ENCODE measurements at places on chromosomes 7 and 10.

DNA sequence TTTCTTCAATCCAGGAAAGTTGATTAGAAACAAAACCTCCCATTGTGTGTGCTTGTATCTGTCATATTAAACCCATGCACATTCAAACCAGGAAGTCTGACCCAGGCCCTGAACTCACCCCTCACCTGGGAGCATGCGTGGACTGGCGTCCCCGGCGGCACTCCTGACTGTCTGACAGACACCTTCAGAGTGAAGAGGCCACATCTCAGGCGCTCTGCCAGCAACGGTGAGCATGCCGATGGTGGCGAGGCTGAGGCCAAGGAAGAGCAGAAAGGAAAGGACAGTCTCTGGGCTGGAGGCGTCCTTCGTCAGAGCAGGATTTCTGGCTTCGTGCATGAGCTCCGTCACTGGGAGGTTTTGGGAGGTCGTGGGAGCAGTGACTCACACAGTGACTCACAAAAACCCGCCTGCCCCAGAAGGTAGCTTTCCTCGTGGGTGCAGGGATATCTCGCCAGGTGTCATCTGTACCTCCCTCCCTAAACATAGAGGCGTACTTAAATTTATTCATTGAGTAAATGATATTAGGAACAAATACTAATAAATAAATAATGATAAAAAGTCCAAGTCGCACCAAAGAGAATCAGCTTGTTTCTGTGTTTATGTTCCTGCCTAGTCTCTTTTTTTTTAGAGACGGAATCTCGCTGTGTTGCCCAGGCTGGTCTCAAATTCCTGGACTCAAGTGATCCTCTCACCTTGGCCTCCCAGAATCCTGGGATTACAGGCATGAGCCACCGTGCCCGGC, 13.5 kb downstream of the IQCE start:
- no peak for DNase-seq

- DNase-seq, result no peak
These were observed 91.0 kb downstream of the MYL10 start for GRCh38 chr7:101537935-101538595.

GRCh38 chr10:72784551-72785351, 92.8 kb downstream of the MCU start:
- DNase-seq, result no peak

GRCh38 chr10:120069700-120070099, 177.2 kb downstream of the SEC23IP start:
- peak; percentile 22 for DNase-seq

DNA sequence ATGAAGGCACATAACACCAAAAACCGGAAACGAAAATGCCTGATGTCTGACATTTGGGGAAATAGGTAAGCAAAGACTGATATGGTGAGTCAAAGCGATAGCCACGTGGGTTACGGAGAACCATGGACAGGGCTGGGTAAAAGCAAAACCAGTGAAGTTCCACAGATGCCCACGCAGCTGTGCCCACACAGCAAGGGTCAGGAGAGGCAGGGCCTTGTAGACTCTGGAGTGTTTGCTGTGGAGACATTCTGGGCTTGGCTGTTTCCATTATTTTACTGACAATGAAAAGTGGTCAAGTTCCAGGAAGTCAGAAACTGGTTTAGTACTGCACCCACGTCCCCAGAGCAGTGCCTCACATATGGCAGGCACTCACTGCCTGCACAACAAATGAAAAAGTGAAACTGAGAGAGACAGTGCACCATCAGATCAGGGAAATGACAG, 148.7 kb downstream of the ZMYND11 start:
- DNase-seq, result no peak

GRCh38 chr10:102409604-102410428, 8.8 kb downstream of the PSD start:
- DNase-seq, result no peak

DNA sequence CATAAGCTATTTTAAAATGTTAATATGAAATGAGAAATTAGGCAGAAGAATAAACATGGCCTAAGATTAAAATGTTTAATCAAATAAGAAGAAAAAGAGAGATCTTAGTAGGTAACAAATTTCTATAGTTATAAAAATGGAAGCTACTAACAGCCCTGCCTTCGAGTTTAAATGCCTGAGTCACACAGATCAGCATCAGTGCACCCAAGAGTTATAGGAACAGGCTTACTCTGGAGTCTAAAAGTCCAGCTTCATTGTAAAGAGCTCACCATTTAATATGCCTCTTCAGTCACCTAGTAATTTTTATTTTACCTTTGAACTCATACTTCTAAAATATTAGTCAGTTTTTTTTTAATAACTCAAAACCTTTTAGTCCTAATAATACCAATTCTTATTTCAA, 52.6 kb downstream of the BRI3 start:
- no peak for DNase-seq

DNA sequence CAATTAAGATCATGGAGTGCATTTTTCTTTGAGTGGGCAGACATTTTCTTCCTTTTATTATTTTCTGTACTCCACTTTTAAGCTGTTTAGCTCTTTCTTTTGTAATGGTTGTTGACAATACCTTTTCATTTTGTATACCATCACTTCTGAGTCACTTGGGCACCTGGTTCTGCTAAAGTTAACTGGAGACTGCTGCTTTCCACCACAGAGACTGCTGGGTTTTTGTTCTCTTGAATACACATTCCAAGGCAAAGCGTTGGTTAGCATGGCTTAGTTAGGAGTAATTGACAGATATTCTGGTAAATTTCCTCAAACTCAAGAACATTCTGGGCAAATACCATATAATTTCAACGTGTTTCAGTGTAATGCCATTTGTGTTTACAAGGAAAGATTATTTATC, 541.9 kb upstream of the CELF2 start:
- DNase-seq, result no peak

- peak; percentile 84 for DNase-seq
These were observed 11.6 kb upstream of the HNRNPF start for GRCh38 chr10:43420369-43421200.

DNA sequence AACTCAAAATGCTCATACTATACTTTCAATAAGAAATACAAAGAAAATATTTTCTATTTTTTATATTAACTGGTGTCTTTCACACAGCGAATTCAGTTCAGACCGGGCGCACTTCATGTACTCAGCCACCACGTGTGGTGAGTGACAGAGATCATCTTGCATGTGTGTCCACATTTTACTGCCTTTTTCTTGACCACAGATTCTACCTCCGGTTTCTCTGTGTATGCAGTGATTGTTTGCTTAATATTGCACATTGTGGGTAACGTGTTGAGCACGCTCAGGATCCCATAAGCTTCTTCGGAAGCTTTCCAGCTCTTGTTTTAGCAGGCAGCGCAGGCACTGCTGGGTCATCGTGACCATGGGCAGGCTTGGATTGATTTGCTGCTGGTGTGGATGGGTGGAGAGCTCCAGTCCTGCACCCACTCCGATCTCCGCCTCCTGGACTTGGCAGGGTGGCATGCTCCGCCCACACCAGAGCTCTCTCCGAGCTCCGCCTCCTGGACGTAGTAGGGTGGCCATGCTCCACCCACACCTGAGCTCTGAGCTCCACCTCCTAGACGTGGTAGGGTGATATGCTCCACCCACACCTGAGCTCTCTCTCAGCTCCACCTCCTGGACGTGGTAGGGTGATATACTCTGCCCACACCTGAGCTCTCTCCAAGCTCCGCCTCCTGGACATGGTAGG, 253.3 kb downstream of the DIP2C start:
- DNase-seq, result peak; percentile 33

- no peak for DNase-seq
These were observed 91.0 kb upstream of the COL1A2 start for GRCh38 chr7:94303695-94304094.

GRCh38 chr10:116728526-116729096, 13.8 kb downstream of the HSPA12A start:
- DNase-seq, result no peak

DNA sequence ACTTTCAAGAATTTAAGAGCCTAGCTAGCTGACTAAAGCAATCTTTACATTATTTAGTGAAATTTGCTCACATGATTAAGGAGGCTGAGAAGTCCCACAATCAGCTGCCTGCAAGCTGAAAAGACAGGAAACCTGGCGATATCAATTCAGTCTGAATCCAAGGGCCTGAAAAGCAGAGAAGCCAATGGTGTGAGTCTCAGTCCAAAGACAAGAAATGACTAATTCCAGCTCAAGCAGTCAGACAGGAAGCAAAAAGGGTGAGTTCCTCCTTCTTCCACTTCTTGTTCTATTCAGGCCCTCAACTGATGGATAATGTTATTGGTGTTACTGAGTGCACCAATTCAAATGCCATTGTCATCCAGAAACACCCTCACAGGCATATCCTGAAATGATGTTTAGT, 1231.6 kb upstream of the CELF2 start:
- no peak for DNase-seq

DNA sequence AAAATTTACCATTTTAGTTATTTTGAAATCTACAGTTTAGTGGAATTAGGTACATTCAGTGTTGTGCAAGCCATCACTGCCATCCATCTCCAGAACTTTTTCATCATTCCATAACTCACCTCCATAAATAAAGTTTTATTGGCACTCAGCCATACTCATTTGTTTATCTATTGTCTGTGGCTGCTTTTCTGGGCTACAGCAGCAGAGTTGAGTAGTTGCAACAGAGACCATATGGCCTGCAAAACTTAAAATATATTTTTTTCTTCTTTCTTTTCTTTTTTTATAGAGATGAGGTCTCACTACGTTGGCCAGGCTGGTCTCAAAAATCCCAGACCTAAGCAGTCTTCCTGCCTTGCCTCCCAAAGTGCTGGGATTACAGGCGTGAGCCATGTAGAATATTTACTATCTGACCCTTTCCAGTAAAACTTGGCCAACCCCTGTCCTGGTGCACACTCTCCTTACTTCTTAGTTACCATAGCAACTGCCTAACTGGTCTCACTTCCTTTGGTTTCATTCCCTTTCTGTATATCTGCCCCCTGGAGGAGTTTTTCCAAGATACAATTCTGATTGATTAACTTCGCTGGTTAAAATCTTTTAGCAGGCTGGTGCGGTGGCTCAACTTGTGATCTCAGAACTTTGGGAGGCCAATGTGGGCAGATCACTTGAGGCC, 133.2 kb downstream of the CUX1 start:
- DNase-seq, result no peak

DNA sequence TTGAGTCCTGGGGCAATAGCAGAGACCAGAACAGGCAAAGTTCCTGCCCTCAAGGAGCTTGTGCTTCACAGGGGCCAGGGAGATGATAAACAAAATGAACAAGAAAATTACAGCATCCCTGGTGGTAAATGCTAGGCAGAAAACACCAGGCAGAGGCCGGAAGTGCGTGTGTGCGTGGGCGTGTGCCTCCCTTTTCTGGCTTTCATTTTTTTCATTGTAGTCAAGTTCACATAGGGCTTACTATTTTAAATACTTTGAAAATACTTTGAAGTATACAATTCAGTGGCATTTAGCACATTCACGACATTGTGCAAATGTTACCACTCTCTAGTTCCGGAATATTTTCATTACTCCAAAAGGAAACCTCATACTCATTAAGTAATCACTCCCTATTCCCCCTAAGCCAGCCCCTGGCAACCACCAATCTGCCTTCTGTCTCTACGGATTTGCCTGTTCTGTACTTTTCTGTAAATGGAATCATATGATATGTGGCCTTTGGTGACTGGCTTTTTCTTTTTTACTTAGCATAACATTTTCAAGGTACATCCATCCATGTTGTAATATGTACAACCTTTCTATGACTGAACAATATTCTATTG, 88.1 kb upstream of the PDCD4 start:
- no peak for DNase-seq

- DNase-seq, result no peak
These were observed 147.9 kb downstream of the RPS24 start for GRCh38 chr10:78181381-78182055.

DNA sequence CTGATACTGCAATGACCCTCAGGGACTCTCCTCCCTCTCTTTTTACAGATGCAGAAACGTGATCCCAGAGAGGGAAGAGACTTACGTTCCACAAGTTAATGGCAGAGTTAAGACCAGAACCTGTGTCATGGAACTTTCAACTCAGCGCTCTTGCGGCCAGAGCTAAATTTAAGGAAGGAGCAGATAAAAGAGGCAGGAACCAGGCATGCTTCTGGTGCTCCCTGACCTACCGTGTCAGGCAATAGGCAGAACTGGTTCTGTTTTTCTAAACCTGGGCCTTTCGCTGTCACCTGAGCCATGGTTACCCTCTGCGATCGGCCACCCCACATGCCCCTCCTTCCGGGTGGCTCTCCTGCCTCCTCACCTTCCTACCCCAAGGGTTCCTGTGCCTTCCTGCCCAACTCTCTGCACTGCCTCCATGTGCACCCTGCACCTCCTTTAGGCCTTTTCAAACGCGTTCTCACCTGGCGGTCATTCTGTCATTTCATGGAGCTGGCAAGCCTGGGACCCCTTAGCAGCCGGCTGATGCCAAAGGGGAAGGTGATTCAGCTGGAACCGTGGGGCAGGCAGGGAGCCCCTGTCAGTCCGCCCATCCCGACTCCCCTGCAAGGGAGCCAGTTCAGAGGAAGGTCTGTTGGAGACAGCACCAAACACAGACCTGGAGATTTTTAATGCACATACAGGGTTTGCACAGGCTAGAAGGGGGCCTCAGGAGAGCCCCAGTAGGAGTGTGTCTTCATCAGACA, 7.7 kb upstream of the GBX1 start:
- DNase-seq, result no peak

- no peak for DNase-seq
These were observed at the start of gene SFRP4 for GRCh38 chr7:37916673-37917660. Gene SFRP4, minus strand, starts transcription at chr7:37916817. Its CDS starts 280 bp downstream, at chr7:37916537.

- DNase-seq, result no peak
These were observed 84.6 kb downstream of the AKAP9 start for GRCh38 chr7:92025260-92025659.

- DNase-seq, result peak; percentile 40
These were observed 9.2 kb downstream of the AGR2 start for GRCh38 chr7:16795624-16796023.

GRCh38 chr7:117072620-117073118, 119.4 kb downstream of the ST7 start:
- peak; percentile 22 for DNase-seq

DNA sequence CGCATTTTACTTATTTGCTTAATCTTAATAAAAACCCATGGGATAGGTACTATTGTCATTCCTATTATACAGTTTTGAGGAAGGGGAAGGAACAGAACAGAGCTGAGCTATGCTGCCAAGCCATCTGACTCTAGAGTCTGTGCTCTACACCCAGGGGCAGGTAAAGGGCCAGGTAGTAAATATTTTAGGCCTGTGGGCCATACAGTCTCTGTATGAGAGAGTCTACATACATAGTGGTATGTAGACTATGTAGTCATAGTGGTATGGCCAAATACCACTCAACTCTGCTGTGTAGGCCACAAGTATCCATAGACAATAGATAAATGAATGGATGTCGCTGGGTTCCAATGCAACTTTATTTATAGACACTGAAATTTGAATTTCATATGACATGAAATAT, 3.4 kb upstream of the SRI start:
- no peak for DNase-seq
